Immature natural killer cell (primary cell): ENCODE measurements at places on chromosomes 1 and 21. TPM values are rescaled to one million over a fixed set of nuclear protein-coding genes. Genes with fewer than 3 reads are reported as not detected.

DNA sequence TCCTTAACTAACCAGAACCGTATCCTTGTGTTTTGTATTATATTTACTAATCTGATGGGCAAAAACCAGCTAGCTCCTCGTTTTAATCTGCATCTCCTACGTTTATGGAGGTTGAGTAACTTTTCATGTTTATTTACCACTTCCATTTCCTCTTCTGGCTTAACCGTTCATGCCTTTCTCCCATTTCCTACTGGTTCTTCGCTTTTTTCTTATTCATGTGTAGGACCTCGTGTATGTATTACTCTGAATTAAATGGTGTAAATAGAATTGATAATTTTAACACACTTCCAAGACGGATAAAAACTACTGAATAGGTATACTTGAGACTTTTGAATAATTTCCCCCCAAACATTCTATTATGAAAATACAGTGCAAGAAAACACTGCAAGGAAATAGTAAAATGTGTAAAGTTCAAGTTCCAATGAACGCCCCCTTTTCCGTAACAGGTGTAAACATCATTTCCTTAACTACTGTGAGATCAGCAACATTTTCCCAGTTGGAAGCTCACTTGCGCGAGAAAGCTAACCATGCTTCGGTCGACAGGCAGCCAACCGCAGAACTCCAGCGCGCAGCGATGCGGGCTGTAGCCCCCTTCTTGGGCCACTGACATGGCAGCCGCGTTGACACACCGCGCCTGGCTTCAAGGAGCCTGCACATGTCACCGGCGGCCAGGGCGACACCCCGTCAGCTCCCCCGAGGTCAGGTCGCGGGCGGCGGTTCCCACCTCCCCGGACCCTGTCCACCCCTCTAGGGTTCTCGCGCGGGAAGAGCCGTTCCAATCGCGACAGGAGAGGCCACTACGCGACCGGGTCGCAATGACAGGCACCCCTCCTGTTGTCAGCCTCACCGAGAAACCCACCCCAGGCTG is 816 bp downstream of the EDEM3 start:
- no peak for DNase-seq

- DNase-seq: no peak
These were observed 11.9 kb downstream of the COL16A1 start for GRCh38 chr1:31691951-31692350.

- DNase-seq: no peak
These were observed 10.3 kb downstream of the PLA2G4A start for GRCh38 chr1:186839041-186839400.

DNA sequence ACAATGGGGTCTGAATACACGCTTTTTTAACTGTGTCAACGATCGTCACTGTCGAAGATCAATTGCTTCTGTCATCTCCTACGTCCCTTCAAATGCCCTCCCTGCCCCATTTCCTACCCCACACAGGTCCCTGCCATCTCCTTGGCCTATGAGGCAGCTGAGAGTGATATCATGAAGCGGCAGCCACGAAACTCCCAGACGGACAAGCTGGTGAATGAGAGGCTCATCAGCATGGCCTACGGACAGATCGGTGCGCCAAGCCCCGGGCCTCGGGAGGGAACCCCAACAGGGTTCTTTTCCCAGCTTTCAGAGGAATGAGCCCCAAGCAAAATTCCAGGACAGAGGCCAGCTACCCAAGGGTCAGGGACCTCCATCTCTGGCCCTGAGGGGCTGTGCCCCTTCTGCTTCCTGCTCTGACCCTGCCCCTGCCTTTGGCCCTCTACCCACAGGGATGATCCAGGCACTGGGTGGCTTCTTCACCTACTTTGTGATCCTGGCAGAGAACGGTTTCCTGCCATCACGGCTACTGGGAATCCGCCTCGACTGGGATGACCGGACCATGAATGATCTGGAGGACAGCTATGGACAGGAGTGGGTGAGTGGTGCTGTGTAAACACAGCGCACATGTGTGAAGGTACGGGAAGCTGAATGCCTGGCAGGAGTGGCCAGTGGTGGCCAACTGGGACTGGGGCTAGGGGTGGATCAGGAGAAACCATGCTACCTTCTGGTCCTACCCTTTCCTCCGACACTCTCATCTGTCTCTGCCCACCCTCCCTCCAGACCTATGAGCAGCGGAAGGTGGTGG is 15.1 kb upstream of the ATP1A4 start:
- DNase-seq: no peak

DNA sequence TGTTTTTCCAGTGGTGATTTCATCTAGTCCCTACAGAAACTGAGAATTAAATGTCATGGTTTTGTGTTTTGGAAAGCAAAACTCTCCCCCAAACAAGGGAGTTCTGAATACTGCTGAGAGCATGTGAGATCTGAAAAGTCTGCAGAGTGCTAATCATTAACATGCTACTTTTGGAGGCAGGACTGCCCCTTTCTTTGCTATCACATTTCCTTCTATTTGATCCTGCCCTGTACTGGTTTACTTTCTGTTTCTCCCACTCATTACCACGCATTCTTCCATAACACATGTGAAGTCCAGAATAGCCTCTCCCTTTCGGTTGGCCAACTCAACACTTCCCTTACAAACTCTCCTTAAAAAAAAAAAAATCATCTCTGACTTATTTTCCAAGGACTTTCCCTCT is 63.6 kb downstream of the GADD45A start:
- DNase-seq: no peak

DNA sequence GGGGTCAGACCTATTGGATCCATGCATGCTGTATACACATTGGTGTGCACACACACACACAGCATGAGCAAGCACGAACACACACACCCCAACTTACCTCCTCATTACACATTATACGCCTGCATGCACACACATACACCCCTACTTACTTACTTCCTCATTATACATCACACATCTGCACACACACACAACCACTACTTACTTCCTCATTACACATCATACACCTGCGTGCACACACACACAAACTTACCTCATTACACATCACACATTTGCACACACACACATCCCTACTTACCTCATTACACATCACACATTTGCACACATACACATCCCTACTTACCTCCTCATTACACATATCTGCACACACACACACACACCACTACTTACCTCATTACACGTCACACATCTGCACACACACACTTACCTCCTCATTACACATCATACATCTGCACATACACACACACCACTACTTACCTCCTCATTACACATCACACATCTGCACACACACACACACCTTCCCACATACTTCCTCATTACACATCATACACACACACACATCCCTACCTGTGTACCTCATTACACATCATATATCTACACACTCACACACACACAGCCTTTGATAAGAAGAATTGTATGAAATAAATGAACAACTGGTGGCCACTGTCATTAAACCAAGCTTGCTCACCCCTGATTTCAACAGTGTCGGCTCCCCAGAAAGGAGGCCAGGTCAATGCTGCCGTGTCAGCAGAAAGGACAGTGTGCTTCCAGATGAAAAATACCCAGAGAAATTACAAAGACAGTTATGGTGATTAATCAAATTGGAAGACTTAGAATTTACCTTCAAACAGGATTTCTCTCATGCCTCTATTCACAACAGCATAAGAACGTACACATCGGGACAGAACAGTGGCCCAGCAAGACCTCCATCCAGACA is 117.8 kb downstream of the SETD4 start:
- no peak for DNase-seq

GRCh38 chr21:26020510-26020909 is 150.1 kb downstream of the APP start:
- DNase-seq: no peak

DNA sequence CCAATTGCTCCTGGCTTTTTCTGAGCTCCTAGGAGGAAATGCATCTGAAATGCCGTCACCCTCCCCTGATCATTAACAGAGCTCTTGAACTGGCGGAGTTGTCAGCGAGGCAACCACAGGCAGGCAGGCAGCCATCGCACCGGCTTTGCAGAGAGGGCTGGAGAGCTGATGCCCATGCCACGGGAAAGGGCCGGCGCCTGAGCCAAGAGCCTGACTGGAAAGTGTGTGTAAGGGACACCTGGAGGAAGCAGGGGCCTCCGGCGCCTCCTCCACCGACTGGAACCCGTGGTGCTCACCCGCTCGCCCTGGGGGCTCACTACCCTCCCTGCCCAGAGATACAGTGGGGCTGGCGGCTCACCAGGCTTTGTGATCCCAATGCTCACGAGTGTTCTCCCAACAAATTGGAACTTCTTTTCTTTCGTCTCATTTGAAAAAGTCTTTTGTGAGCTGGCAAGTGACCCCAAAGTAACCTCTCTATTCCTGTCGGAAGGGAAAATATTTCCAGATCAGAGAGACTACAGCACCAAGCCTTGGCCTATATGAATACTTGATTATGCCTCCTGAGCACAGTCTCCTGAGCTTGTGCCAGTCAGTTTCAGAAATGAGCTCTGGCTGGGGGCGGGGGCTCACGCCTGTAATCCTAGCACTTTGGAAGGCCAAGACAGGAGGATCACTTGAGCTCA is 97.7 kb upstream of the SLC25A33 start:
- no peak for DNase-seq

DNA sequence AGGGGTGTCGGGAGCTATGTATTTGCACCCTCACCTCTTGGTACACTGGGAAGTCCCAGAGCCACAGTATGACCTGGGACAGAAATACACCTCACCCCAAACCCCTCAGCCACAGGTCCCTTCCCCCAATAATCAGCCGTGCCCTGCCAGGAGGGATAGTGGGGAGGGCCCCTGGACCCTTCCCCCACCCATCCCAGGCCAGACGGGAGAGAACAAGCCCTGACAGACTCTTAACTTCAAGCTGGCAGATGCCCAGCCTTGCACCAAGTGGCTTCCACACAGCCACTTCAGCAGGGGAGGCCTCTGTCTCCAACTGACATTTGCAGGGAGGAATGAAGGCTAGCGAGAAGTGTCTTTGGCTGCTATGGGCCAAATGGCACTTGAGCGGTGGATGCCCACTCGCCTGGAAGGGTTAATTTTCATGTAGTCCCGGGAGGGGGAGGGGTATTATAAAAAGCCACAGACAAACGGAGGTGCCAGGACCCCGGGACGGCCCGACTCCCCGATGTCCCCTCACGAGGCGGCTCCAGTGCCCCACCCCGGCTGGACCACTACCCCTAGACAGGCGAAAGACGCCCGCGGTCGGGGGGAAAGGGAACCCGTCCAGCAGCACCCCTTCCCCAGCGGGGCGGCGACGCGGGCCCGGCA is 495 bp downstream of the SYNC start:
- no peak for DNase-seq

- no peak for DNase-seq
These were observed 6.8 kb downstream of the RGS5 start for GRCh38 chr1:163195728-163196448.

GRCh38 chr21:25176637-25177412 is 430.5 kb downstream of the MRPL39 start:
- no peak for DNase-seq

- no peak for DNase-seq
These were observed 9.9 kb upstream of the BACE2 start for GRCh38 chr21:41158026-41158425.

GRCh38 chr1:153608742-153609584 is 4.0 kb downstream of the S100A16 start:
- no peak for DNase-seq

- peak; percentile 27 for DNase-seq
These were observed 6.2 kb upstream of the IL10RB start for GRCh38 chr21:33259995-33260394.

DNA sequence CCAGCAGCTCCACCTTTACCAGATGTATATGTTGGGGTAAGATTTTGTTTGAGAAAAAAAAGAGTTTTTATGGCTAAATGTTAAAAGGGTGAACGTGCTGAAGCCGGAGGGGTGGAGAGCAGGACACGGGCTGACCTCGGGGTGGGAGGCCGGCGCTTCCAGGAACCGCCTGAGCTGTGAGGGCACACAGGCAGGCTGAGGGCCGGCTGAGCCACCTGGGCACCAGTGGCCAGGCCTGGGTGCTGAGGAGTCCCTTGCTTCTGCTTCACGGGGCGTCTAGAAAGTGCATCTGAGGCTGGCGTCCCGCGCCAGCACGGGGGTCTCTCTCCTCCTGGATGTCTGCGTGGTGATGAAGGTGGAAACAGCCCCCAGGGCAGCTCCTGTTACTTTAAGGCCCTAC is 33.6 kb upstream of the ADARB1 start:
- DNase-seq: no peak

GRCh38 chr1:59434336-59434735 is 137.4 kb downstream of the FGGY start:
- no peak for DNase-seq

GRCh38 chr1:162004441-162004950 is 19.2 kb downstream of the OLFML2B start:
- no peak for DNase-seq

DNA sequence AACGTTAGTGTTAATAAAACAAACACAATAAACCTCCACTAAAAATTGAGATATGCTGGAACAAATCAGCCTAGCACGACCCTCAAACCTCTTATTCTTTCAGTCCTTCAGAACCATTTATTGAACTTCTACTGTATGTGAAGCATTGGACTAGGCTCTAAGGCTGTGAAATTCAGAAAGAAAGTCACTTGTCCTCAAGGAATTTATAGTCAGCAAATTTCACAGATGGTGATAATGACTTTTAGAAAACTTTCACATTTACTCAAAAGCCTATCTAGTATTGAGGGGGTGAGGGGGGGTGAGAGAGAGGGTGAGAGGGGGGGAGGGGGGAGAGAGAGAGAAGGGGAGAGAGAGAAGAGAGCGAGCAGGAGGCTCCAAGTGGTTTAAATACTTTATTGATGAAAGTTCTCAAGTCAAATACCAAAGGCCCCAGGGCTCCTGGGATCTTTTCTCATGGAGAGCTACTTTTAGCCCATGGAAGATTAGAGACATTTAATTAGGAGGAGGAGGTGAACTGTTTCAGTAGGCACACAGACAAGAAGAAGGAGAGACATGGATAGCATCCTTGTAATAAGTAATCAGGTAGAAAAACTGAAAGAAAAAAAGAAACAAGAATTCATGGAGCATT is 66.3 kb upstream of the SSX2IP start:
- no peak for DNase-seq

- no peak for DNase-seq
These were observed 8.3 kb upstream of the CSF1 start for GRCh38 chr1:109902204-109902985.

DNA sequence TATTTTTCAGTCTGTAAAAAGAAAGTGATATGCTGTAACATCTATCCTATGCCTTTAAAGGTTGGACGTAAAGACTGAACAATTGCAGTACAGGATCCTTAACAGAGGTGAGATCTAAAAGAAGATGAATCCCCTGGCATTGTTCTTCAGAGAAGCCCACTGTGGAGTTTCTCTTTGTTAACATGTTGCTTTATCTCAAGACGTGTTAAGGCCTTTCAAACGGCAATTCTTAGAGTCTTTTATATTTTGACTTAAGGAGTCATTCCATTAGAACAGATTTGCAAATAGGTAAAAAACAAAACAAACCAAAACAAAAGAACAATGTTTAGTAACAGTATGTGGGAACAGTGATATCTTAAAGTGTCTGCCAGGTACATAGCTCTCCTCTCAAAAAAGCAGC is 225.1 kb upstream of the ZP4 start:
- no peak for DNase-seq

Gene ASAP3
- polyA plus RNA-seq: not detected

Gene LRRIQ3
- 1.0 TPM for polyA plus RNA-seq

Gene LRRC39
- polyA plus RNA-seq: not detected

Gene CFAP74
- not detected for polyA plus RNA-seq

Gene DTL
- 1.4 TPM for polyA plus RNA-seq

Gene KRTAP20-4
- not detected for polyA plus RNA-seq

Gene LRRC71
- polyA plus RNA-seq: not detected

Gene KCNK2
- not detected for polyA plus RNA-seq

Gene SH2D5
- polyA plus RNA-seq: not detected
